ENCODE measurements at places on chromosomes 13 and 19.

DNA sequence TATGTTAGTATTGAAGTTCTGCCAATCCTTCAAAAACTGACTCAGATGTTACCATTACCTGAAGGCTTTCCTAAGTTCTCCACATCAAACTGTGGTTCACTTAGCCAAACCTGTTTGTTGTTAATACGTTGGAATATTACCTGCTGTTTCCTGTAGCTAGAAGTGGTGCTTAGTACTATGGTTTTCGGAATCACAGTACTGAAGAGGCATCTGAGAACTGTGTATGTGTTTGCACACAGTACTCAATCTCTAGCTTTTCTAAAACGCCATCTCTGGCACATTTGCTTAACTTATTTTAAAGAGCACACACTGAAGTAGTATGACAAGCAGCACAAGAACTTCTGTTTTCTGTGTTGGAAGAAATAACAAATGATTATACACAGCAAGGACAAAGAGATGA lies 248.2 kb downstream of the SHISA2 start:
- no peak for DNase-seq

- DNase-seq = no peak
Observed at GRCh38 chr19:47073574-47073973, 25.1 kb upstream of the TMEM160 start.

GRCh38 chr13:111027458-111028439 lies 87.4 kb upstream of the ARHGEF7 start:
- no peak for DNase-seq

DNA sequence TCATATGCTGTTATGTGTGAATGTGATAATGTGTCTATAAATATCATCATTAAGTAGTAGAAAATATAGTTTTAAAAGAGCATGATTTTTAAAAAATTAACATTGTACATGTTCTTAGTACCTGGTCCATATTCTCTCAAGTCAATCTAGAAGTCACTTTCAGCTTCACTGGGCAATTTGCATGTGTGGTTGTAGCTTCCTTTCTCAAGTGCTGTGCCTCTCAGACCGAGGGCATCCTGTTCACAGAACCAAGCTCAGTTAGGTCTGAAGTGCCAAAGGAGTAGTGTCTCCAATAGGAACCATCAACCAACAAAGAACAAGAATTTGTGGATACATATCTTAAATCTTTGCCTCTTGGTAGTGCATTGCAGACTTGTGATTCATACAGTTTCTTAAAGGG lies 541.8 kb upstream of the SLC10A2 start:
- no peak for DNase-seq

GRCh38 chr19:45901432-45901911 lies 941 bp downstream of the MYPOP start:
- peak; percentile 87 for DNase-seq

All from adipocyte (in vitro differentiated cells).